ENCODE measurements at places on chromosomes 11 and 22. TPM values are rescaled to one million over a fixed set of nuclear protein-coding genes. Genes with fewer than 3 reads are reported as not detected.

Gene FUT4
- total RNA-seq, result 4.3 TPM

Gene BATF2
- 1.3 TPM for total RNA-seq

GRCh38 chr11:121070951-121071845 is 29.8 kb upstream of the TECTA start:
- no peak for DNase-seq

- no peak for DNase-seq
Observed at GRCh38 chr22:28962042-28962554, 78.7 kb downstream of the ZNRF3 start.

DNA sequence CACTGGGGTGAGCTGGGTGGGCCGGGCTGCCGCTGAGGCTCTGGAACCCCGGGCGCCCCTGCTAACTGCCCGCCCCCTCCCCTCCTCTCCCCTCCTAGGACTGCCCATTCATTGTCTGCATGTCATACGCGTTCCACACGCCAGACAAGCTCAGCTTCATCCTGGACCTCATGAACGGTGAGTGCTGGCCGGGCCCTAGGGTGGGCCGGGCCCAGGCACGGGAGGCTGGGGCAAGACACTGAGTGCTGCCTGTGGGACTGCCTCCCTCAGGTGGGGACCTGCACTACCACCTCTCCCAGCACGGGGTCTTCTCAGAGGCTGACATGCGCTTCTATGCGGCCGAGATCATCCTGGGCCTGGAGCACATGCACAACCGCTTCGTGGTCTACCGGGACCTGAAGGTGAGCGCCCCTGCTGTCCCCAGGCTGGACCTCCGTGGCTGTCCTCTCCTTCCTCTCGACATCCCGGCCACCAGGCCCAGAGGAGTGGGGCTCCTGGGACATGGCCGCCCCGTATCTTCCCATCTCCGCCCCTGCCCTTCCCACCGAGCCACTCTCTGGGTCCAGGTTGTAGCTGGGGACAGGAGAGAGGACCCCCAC is 7.5 kb upstream of the ANKRD13D start:
- no peak for DNase-seq

DNA sequence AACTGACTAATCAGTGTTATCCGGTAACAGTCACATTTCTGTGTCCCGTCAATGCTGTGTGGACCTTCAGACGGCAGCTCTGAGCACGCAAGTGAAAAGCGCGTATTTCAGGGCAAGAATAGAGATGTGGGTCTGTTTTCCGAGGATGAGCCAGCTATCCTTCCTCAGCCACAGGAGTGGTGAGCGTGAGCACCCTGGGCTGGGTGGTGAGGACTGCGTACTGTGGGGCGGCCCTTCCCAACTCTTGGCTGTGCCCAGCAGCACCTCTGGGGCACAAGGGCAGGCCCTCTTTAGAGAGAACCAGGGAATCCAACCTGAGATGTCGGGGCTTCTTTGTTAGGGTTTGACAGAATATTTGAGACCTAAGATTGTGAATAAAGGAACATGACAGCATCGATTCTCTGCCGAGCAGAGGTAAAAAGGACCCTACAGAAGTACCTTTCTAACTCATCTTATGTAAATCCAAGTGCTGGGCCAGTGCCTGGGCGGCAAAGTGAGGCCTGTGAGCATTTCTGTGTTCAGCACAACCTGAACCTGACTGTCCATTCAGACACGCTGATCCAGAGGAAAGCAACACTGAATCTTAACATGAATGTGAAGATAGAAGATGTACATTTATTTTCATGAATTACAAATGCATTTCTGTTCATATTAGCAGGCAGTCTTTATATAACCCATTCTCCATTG is 26.5 kb upstream of the YPEL1 start:
- DNase-seq, result no peak

Gene IFITM10
- 0.32 TPM for total RNA-seq

- no peak for DNase-seq
Observed at GRCh38 chr11:62125316-62125715, 1.5 kb downstream of the INCENP start.

GRCh38 chr11:40219401-40219800 is 1240.1 kb downstream of the LRRC4C start:
- DNase-seq, result no peak

- DNase-seq, result peak; percentile 88
Observed at GRCh38 chr11:126416542-126417090, 61.1 kb downstream of the ST3GAL4 start.

GRCh38 chr11:107427569-107428180 is 29.9 kb downstream of the CWF19L2 start:
- DNase-seq, result no peak

DNA sequence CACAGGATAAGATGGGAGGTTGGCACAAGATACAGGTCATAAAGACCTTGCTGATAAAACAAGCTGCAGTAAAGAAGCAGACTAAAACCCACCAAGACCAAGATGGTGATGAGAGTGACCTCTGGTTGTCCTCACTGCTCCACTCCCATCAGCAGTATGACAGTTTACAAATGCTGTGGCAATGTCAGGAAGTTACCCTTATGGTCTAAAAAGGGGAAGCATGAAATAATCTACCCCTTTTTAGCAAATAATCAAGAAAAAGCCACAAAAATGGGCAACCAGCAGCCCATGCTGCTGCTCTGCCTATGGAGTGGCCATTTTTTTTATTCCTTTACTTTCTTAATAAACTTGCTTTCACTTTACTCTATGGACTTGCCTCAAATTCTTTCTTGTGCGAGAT is 8.7 kb upstream of the PIWIL4 start:
- no peak for DNase-seq

DNA sequence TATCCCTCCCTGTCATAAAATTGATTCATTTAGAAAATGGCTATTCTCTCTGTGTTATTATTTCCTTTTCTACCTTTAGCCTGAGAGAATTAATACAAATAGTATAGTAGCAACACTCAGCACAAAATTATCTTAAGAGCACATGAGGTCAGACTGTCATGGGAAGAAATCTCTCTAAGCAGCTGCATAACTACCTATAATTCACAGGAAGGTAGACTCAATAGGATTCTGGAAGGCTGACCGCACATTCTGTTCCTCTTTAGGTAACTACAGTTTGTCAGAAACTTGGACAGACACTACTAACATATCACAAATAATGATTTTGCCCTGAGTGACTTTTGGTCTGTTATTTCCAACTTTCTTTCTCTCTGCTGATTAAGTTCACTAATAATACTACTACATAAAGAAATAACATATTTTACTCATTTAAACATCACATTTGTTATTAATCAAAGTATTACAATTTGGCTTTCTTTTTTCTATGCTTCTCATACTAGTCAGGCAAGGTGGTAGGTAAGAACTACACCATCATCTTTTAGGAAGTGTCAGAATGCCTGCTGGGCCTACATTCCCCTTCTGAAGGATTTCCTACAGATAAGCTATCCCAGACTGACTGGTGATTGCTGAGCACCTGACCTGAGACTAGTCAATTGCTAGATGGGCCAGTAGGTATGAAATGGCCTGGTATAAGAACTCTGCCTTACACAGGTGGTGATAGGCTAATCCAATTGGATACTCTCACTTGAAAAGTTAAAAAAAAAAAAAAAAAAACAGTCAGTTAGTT is 325.1 kb downstream of the DLG2 start:
- no peak for DNase-seq

GRCh38 chr22:45246060-45246985 is 5.6 kb upstream of the KIAA0930 start:
- DNase-seq, result peak; percentile 99

DNA sequence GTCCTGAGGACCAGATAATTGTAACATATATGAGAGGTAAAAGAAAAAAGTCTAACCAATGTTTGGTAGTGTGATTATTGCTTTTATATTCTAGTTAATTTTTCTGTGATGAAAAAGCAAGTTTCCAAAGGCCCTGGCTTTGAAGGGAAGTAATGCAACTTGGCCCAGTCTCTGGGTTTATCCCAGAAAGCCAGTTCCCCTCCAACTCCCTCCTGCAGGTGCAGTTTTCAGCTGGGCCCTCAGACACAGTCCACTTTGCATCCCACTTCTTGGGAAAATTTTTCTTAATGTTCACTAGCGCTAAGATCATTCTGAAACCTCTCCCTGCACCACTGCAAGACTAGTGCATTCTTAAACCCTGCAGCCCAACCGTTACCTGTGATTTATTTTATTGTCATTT is 586.8 kb downstream of the NTM start:
- no peak for DNase-seq

Gene ALKBH3
- 51.5 TPM for total RNA-seq

DNA sequence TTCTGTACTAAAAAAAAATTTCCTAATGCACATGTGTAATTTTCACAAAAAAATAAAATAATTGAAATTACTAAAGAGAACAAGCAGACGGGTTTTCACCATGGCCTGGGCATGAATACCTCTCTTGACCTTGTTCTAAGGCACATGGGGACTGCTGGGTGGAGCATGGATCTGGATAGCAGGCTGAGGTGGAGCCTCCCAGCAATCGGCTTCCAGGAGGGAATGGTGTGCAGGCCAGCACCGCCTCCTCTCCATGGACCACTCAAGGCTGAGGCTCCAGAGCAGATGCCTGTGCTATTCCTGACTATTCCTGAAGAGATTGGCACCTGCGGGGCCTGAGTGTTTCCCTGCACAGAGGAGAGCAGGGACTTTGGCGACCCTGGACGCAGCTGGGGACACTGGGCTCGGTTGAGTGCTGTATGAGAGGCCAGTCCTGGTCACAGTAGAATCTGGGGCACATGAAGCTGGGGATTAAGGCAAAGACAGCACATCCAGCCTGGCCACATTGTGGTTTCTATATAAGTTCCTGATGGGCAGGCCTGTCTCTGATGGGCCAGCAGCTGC is 963.6 kb downstream of the BRD1 start:
- no peak for DNase-seq

Gene NOX4
- 5.2 TPM for total RNA-seq

DNA sequence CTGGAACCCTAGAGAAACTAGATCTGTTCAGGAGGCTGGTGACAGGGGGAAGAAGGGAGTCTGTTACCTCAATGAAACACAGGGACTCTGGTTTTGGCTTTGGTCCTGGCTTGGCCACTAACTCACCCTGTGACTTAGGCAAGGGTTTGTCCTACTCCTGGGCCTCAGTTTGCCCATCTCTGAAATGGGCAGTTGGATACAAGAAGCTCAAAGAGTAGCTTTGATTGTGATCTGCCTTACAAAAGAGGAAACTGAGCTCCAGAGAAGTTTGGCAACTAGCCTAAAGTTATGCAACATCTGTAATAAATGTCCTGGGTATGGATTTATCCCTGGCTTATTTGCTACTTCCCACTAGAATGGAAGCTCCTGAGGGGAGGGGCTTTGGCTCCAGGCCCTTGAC is 24.0 kb upstream of the LMO1 start:
- DNase-seq, result no peak
